ENCODE measurements at places on chromosomes 11 and 22.

DNA sequence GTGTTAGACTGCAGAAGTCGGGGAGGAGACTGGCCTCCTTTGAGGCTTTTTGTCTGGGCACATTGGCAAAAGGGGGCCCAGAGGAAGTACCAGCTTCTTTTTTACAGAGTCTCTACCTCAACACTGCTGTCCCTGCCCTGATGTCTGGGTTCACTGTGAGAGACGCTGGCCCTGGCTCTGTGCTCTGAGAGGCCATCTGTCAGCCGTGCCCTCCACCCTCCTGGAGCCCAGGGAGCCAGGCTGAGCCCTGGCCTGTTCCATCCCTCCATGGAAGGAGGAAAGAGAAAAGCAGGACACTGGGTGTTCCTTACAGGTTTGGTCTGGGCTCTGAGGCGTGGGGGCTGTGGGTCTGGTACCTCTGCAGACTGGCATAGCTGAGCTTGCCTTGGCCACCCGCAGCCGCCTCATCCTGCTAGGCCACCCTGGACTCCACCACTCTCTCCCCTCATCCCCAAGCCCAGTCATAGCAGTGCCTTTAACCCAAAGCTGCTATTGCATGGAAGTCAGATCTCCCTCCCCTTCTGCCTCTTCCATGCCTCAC lies 105.5 kb upstream of the PARVA start:
- no peak for DNase-seq

DNA sequence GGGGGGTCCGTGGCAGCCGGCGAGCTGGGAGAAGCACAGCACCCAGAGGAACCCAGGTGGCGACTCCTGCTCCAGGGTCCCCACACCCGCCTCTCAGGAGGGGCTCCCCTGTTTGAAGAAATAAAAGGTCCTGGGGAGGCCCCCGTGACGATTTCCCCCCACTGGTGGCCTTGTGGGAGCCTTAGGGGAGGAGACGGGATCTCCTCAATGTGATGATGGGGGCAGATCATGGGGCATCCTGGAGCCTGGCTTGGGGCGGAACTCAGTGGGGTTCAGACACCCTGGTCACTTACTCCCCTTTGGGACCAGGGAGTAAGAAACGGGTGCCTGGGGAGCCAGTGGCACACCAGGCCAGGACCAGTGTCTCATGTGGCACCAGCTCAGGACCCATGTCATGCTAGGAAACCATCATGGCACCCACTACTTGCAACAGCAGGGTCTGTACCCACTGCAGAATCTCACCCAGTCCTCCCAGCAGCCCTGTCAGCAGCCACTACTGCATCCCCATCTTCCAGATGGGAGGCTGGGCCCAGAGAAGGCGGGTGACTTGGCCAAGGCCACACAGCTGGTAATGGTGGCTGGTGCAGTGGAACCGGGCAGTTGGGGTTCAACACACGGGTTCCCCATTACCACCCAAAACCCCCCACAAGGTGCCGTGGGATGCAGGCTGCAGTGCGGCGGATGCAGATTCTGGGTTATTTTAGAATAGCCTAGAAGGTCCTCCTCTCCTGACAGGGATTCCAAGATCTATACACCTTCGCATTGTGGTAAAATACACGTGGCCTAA lies 130.7 kb downstream of the CTTN start:
- DNase-seq: no peak

DNA sequence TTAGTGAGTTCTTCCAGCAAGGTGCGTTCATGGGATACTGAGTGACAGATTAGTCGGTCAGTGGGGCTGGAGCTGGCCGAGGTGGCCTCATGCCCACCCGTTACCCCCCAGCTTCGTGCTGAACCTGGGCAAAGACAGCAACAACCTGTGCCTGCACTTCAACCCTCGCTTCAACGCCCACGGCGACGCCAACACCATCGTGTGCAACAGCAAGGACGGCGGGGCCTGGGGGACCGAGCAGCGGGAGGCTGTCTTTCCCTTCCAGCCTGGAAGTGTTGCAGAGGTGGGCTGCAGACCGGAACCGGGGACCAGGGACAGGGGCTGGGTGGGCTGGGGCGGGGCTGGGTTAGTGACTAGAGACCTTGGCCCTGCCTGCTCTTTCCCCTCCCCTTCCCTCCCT lies 2.9 kb downstream of the LGALS1 start:
- no peak for DNase-seq

GRCh38 chr11:18575361-18575760 lies 13.2 kb downstream of the UEVLD start:
- DNase-seq: no peak

DNA sequence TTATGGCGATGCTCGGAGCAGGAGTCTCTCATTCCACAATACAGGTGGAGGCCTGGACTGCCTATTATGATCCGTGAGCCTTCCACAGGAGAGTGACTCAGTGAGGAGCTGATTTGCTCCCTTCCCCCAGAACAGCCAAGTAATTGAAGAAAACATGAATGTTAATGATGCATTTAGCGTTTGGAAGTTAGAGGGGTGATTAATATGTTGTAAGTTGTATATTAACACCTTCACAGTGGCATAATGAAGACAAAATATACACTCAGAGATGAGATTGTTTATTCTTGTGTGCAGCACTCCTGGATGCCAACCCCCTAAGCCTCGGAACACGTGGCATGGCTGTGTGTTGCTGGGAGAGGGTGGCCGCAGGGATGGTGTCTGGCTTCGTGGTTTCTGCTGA lies 98.6 kb downstream of the GRIK4 start:
- DNase-seq: no peak

DNA sequence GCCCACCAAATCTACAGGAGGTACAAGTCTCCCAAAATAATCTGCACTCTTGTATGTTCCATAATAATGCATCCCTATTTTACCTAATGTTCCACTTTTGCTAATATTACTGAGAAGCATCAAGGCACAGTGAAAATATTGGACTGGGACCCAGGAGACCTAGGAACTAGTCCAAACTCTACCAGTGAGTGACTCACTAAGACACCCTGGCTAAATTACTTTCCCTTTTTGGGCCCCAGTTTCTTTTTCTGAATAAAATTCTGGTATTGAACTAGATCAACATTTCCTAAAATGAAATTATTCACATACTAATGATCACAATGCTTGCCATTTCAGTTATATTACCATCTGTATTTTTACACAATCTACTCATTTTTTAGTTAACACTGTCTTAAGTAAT lies 19.6 kb downstream of the THAP12 start:
- DNase-seq: no peak

- no peak for DNase-seq
Measured at GRCh38 chr11:112128483-112129121, 35.3 kb downstream of the IL18 start.

DNA sequence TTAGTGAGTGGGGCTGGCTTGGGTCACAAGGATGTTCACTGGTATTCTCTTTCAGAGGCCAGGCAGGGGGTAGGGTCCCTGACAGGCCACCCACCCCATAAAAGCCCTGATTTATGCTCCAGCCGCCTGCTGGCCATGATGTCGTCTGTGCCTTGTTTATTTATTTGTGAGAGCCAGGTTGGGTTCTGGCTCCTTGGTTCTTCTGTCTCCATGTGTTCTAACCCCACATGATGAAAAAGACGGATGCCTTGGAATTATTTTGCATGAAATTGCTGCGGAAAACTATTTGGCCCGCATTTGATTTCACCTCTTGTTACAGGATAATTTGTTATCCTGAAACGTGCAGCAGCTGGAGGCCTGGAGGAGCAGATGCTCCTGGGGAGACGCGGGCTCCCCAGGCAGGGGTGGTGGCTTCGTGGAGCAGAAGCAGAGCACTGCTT lies 46.3 kb upstream of the WNT11 start:
- DNase-seq: no peak

DNA sequence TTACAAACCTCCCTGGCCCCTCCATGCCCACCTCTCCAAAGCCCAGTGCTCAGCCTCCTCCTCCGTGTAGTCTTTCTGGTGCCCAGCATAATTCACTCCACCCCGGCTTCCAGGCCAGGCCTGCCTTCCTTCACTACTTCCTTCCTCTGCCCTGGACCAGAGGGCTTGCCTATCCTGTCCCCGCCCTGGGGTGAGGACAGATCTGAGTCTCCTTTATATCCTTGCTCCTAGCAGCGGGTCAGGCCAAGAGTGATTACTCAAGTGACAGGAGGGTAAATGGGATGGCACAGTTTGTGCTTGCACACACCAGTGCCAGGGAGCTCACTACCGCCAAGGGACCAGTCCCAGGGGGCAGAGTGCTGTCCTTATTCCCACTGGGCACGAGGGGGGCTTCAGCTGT lies 48.0 kb downstream of the SCUBE1 start:
- DNase-seq: no peak

GRCh38 chr11:74673693-74674360 lies 57.4 kb downstream of the CHRDL2 start:
- DNase-seq: no peak

DNA sequence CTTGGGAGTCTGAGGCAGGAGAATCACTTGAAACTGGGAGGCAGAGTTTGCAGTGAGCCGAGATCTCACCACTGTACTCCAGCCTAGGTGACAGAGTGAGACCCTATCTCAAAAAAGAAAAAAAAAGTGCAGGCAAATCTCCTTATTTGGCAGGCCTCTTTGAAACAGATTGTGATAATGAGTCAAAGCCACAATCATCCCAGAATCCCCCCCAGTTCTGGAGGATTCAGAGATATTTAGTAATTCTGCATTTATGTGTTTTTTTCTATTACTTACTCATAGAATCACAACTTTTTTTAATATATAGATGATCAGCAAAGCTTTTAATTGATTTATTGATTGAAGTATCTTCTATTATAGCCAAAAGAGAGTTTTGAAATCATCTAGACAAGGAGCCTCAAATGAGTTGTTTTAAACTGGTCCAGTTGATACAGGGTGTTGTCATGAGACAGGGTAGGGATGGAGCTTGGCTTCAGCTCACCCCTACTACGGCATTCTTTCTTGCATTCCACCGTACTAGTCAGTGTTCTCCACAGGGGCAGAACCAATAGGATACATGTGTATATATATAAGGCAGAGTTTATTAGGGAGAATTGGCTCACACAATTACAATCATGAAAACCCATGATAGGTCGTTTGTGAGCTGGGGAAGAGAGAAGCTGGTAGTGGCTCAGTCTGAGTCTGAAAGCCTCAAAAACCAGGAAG lies 39.3 kb upstream of the SORL1 start:
- DNase-seq: no peak

DNA sequence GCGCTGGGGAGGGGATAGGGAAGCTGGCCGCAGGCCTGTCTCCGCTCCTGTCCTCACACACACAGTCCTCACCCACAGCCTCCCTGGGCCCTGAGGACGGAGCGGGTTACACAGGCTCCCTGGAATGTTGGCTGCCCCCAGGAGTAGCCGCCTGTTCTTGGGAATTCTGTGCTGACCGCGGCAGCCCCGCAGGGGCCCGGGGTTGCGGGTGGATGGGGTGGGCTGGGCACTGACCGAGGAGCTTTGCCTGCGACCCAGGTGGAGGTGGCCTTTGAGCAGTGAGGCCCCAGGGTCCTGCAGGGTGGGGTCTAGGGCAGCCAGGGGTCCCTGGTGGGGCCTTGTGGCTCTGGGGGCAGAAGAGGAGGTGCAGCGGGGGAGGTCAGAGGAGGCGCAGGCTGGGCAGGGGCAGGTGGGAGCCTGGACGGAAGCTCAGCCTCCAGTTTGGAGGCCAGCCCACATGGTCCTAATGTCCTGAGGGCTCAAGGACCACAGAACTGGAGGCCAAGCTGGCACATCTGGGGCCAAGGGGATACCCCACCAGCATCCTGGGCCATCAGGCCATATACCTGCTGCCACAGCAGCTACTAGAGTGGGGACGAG lies 6.6 kb upstream of the MRGPRG start:
- DNase-seq: no peak

DNA sequence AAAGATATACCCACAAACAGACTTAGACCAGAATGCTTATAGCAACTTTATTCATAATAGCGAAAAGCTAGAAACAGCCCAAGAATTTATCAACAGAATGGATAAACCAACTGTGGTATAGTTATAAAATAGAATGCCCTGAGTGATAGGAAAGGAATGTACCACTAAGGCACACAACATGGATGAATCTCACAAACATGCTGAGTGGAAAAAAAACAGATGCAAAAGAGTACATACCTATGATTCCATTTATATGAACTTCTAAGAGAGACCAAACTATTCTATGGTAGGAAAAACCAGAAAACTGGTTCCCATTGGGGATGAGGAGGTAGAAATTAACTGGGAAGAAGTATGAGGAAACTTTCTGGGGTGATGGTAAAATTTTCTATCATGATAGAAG lies 40.4 kb upstream of the GRIK4 start:
- DNase-seq: no peak

DNA sequence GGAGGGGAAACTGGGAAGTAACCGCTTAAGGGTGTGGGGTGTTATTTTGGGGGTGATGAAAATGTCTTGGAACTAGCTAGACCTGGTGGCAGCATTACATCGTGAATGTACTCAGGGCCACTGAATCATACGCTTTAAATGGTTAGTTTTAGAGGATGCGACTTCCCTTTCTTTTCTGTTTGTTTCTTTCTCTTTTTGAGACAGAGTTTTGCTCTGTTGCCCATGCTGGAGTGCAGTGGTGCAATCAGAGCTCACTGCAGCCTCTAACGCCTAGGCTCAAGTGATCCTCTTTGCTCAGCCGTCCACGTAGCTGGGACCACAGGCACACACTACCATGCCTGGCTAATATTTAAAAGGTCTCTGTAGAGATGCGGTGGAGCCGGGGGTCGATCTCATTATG lies 5.6 kb upstream of the MIAT start:
- no peak for DNase-seq

GRCh38 chr11:125916683-125917347 lies 12.5 kb downstream of the DDX25 start:
- DNase-seq: no peak

DNA sequence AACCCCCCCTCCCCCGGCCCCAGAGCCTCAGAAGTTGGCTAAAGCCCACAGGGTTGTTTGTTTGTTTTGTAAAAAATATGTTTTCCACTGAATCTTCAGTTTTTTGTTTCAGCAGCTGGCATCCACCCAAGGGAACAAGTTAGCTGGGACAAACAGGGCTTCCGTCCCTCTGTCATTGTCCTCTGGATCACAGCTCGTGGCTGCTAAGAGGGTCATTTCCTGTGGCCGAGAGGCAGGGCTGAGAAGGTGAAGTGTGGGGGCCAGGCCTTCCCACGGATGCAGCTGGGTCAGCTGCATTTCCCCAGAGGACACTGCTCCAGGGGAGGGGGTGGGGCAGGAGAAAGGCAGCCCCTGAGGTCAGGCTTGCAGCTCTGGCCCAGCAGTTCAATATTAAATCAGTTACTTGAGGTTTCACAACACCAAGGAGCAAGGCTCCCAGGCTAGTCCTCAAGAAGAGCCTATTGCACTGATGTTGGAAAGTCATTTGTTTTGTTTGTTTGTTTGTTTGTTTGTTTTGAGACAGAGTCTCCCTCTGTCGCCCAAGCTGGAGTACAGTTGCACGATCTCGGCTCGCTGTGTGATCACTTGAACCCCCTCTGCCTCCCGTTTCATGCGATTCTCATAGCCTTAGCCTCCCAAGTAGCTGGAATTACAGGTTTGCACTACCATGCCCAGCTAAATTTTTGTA lies 34.4 kb upstream of the SMTN start:
- no peak for DNase-seq

GRCh38 chr22:38837414-38837928 lies 6.4 kb downstream of the NPTXR start:
- DNase-seq: no peak

DNA sequence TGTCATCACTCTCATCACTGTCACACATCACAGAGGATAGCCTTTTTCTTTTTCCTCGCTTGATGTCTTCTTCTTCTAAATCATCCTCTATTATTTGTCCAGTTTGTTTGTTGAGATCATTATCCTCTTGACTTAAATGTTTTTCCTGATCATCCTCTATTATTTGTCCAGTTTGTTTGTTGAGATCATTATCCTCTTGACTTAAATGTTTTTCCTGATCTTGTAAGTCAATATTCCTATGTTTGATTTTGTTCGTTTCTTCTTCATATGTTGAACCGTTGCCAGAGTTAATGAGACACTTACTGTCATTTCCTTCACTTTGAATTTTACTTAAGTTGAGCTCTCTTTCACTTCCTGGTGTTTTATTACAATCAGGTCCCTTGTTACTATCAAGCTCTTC lies 5.6 kb downstream of the CCDC82 start:
- DNase-seq: no peak

Data from GM19239 (cell line).